ENCODE measurements at places on chromosomes 3 and 15.
A peak's percentile ranks its signal among the peaks of the same experiment; 100 is the strongest.

GRCh38 chr3:168475704-168476103 lies 380.0 kb upstream of the GOLIM4 start:
- no peak for DNase-seq

GRCh38 chr3:29475854-29476253 lies 195.0 kb downstream of the RBMS3 start:
- no peak for DNase-seq

GRCh38 chr3:49659756-49660155 lies 14.4 kb upstream of the APEH start:
- DNase-seq: no peak

DNA sequence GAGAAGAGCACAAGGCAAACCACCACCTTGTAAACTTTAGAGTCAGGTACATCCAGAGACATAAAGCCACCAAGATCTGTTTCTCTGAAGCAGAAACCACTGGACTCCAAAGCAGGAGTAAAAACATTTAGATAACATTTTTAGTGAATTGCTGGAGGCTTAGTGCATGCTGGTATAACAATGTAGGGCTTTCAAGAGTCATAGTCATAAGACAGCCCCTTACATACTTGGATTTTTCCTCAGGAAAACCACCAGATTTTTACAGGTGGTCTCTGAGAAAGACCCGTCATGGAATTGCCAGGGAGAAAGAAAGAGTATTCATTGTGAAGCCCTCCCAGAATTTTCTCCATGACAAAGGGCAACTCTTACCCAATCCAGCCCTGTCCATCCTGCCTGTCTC lies 434.5 kb upstream of the NAALADL2 start:
- no peak for DNase-seq

- DNase-seq: no peak
These were observed 449.0 kb upstream of the LMCD1 start for GRCh38 chr3:8052659-8053058.

DNA sequence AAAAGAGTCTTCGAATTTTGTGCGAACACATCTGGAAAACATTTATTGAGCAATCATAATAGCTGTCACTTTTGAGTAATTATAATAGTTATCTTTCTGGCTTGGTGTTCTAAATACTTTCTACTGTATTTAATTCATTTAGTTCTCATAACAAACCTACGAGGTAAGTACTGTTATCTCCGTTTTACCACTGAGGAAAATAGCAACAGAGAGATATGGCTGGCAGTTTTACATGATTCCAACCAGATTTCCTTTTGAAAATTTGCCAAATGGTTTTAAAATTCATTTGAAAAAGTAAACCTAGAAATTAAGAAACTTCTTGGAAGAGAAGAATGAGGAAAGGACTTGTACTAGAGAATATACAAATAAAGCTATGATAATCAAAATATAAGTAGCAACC lies 37.3 kb upstream of the MGA start:
- no peak for DNase-seq

DNA sequence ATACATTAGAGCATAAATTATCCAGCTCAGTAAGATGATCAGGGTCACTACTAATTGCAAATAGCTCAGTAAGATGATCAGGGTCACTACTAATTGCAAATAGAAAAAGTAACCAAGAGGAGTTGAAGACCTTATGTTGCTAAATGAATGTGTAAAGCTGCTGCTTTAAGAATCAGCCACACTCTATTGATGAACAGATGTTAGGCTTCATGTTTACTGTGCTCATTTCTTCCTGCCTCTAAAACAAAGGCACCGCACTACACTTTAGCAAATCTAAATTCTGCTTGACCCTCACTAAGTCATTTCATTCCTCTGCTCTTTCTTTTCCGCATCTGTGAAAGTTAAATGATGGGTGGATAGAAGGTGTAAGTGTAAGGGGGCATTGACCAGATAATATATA lies 92.6 kb upstream of the PLSCR4 start:
- DNase-seq: no peak

GRCh38 chr3:172034786-172035685 lies 4.3 kb upstream of the FNDC3B start:
- DNase-seq: peak; percentile 83

DNA sequence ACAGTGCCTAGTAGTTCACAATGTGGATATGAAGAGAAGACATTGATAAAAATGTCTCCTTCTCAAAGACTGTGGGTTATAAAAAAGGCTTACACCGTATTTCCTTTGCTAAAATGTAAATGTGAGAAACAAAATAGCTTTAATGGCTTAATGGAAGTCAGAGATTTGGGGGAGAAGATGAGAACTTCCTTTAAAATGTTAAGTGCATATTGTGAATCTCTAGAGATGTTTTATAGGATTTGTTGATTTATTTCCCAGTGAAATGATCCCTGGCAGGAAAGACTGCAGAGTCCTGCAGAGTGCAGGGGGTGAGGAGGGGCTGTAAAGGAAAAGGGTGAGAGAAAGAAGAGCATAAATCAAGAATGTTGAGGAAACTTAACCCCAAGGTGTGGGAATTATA lies 305.1 kb downstream of the GAP43 start:
- DNase-seq: no peak

- no peak for DNase-seq
These were observed 157.9 kb downstream of the OSBPL10 start for GRCh38 chr3:31823184-31823583.

- DNase-seq: no peak
These were observed 608.9 kb downstream of the PDCD6IP start for GRCh38 chr3:34407281-34407680.

DNA sequence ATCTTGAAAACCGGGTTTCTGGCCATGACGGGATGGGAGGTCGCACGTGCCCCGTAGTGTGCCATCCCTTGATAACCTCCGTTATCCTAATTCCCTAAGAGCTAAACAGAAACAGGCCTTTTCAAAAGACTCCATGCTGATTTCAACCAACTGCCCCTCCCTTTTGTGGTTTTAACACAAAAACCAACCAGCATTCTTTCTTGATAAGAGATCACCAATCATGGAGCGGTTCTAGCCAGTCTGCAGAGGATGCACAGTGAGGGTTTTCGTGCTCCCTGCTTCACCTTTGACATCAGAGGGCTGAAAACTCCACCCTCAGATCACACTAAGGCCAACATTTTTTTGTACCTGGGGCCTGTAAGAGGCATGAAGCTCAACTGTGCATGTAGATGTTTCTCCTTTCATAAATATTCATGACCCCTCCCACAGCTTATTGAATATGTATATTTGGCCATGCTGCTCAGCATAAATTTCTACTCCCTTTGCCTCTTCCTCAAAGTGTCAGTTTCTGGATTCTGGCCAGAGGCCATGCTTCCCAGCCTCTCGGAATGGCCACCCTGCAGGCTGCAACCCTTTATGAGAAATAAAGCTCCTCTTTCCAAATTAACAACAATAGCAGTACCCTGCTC lies 41.3 kb downstream of the FAM3D start:
- DNase-seq: no peak

DNA sequence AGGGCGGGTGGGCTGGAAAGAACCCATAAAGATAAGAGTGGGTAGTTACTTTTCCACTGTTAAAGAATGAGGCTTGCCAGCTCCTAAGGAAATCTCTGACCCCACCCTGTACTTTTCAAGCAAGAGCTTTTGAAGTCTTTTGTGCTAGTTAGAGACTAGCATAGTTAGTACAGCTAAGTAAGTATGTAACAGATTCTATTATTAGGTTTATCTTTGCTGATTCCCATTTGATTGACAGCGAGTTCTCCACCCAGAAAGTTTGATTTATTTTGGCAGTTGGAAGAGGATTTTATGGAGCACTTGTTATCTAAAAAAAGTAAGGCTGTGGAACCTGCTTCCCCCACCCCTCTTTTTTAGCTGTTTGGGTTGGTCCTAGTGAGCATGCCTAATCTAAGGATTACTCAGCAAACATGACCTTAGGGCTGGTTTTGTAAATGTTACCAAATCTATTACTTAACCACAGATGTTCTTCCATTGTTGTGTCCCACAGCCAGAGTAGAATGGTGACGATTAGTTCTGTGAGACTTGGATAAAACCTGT lies 57.6 kb downstream of the FNDC3B start:
- DNase-seq: peak; percentile 46

DNA sequence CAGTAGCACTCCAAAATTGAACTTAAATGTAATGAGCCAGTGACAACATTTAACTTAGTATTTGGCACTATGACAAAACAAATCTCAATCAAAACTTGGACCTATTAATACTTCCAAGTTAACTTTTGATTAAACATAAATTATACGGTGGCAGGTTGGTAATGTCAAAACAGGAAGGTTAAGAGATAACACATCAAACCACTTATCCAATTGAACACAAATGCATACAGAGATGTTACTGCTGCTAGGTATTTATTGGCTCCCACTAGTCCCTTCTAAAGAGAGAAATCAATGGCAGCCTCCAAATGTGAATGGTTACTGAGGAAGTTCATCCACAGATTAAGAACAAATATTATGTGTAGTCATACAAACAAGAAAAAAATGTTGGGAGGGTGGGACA lies 1.8 kb downstream of the GSK3B start:
- no peak for DNase-seq

DNA sequence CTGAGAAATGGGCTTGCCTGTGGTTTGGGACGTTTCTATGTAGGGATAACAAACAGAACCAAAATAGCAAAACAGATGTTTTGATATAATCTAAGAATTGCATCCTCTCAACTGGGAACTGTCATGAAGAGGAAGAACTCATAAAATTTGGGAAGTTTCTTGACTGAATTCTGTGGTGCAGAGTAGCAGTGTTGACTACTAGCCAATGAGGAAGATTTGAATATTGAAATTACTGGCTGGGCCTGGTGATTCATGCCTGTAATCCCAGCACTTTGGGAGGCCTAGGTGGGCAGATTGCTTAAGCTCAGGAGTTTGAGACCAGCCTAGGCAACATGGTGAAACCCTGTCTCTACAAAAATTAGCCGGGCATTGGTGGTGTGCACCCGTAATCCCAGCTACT lies 42.2 kb downstream of the ZNF609 start:
- DNase-seq: no peak

DNA sequence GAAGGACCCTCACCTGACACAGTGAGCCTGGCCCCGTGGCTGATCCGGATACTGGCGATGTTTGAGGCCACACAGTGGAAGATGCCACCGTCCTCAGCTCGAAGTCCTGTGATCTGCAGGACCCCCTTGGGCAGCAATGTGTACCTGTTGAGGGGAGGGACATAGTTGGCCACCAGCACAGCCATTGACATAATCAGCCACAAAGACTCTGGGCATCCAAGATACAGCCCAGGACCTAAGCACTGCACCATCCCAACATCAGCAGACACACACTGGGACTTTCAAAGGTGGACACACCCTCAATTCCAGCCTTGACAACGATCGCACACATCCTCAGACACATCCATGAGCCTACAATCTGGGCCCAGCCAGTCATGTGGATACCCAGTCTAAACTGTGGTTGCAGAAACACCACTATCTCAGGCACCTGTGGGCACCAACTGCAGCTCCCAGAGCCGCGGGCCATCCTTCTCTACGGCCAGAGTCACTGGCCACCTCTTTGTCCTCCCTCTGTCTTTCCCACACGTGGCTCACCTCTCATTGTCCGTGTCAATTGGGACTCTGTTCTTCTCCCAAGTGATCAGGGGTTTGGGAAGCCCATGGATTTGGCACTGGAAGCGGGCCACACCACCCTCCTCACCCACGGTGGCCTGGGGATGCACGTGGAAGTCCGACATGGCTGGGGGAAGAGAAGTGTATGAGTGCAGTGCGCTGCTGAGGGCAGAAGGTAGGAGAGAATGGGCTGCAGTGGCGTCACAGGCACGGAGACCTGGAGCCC lies 31.0 kb downstream of the RNU5B-1 start:
- DNase-seq: no peak

GRCh38 chr3:101042996-101043686 lies 49.9 kb upstream of the ABI3BP start:
- DNase-seq: no peak

- DNase-seq: no peak
These were observed 73.6 kb upstream of the CGNL1 start for GRCh38 chr15:57302640-57303257.

GRCh38 chr3:45858809-45859543 lies 17.1 kb upstream of the LZTFL1 start:
- DNase-seq: no peak

DNA sequence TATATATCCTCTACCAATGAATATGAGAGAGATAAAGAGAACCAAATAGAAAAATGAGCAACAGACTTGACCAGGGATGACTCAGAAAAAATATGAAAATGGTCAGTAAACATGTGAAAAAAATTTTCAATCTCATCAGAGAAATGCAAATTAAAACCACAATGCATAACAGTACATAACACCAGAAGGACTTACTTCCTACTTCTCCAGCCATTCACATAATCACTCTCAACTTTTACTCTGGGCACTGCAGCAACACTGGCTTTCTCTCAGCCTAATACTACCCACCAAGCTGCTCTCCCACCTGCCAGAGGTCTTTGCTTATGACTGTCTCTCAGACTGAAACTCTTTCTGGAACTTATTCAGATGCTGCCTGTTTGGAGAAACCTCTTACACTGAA lies 49.4 kb downstream of the DPH6 start:
- no peak for DNase-seq

DNA sequence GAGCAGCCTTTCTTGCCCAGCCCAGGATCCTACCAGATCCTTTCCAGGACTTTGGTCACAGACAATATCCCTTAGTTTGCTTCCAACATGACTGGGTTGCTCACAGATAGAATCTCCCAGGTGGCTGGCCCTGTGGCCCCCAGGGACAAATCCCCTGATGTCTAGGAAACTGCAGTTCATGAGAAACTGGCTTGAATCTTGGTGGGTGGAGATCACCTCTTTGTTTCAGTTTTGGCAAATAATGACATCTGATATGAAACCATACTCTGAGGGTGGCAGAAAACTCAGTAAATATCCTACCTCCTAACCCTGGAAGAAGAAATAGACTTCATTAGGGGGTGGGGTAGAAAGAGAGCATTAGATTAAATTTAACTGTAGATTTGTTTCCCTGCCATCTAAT lies 44.1 kb upstream of the PFN2 start:
- no peak for DNase-seq

- no peak for DNase-seq
These were observed 35.2 kb downstream of the RNF13 start for GRCh38 chr3:149848238-149848637.

DNA sequence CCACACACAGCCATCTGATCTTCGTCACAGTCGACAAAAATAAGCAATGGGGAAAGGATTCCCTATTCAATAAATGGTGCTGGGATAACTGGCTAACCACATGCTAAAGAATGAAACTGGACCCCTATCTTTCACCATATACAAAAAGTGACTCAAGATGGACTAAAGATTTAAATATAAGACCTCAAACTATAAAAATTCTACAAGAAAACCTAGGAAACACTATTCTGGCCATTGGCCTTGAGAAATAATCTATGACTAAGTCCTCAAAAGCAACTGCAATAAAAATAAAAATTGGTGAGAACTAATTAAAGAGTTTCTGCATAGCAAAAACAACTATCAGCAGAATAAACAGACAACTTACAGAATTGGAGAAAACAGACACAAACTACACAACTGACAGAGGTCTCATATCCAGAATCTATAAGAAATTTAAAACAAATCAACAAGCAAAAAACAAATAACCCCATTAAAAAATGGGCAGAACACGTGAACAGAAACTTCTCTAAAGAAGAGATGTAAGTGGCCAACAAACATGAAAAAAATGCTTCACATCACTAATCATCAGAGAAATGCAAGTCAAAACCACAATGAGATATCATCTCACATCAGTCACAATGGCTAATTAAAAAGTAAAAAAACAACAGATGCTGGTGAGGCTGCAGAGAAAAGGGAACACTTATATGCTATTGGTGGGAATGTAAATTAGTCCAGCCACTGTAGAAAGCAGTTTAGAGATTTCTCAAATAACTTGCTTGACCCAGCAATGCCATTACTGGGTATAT lies 104.0 kb downstream of the NR1I2 start:
- no peak for DNase-seq

GRCh38 chr3:179373938-179374337 lies 26.4 kb downstream of the MFN1 start:
- no peak for DNase-seq
